ENCODE measurements at places on chromosomes 5 and 9. TPM values are rescaled to one million over a fixed set of nuclear protein-coding genes. Genes with fewer than 3 reads are reported as not detected.

WNK2 gene
- 0.55 TPM for total RNA-seq

SSNA1 gene
- total RNA-seq, result 118 TPM

GRCh38 chr5:106418196-106418595 lies 1252.5 kb downstream of the EFNA5 start:
- no peak for DNase-seq

- no peak for DNase-seq
These were observed 21.7 kb downstream of the SLC9A3 start for GRCh38 chr5:502325-503079.

DNA sequence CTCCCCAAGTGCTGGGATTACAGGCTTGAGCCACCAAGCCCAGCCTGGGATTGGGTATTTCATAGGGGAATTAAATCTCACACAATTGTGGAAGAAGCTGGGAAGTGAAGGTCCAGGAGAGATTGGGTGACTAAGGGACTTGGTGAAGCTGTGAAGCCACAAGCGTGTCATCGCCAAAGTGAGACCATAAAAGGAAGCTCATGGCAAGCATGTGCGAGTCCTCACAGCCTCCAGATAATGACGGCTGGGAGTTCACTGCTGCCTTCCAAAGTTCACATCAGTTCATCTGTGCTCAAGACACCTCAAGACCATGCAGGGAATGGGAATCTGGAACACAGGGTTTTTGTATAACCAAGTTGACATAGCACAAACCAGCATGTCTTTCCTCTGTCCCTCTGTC lies 210.6 kb downstream of the MARCHF11 start:
- no peak for DNase-seq

DNA sequence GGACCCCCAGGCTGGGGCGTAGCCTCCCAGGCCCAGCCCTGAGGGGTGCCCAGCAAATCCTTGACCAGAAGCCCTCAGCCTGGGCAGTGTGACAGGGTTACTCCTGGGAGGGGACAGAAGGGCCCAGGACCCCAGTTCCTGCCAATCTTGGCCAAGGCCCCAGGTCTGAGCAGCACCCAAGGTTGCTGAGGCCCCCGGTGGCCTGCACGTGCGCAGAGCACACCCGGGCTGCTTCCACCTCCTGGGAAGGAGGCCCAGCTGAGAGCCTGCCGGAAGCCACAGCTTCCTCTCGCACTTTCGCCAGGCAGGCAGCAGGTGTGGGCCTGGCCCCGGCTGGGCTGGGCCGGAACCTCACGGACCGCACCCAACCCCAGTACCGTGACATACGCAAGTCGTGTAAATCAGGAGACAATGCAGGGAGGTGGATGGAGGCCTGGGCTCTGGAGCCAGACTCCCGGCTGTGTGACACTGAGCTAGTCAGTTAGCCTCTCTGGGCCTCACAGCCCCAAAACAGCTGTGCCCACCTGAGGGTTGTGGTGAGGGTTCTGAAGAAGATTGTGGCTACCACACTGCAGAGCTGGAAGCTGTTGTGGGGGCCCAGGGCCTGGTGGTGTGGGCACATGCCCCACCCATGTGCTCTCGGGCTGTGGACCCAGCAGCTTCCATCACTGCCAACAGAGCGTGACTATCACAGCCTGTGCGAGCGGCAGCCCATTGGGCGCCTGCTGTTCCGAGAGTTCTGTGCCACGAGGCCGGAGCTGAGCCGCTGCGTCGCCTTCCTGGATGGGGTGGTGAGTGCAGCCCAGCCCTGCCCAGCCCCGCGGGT lies 5.1 kb downstream of the GRK6 start:
- DNase-seq, result peak; percentile 84

DNA sequence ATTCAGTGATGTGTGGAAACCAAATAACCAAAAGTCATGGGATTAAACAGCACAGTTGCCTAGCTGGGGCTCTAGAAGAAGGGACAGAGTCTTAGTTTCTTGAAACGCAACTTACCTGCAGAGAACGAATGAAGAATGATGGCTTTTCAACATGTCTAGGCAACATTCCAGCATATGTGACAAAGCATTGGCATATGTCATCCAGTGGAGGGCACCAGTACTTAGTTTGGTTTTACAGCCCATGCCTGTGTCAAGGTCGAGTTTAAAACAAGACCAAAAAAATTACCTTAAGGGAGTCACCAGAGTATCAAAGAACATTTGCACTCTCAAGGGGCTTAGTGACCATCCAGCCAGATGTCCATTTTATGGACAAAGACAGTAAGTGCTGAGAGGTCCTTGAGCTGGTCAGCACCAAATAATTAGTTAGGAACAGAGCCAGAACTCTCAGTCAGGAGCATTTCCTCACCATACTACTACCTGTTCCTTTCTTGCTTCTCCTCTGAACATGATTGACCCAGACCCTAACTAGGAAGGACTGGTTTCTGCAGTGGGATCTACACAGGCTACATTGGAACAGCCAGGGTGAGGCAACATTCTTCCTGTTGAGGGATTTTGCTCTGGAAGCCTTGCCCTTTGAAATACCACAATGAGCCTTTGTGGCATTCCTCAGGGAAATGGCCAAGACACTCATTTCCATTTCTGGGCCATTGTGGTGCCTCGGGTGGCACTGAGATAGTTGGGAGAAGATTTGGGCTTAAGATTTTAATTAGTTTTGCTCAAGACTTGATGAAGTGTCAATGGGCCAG lies 75.4 kb upstream of the ANKH start:
- no peak for DNase-seq
